ENCODE measurements at places on chromosomes 4 and X. TPM values are rescaled to one million over a fixed set of nuclear protein-coding genes. Genes with fewer than 3 reads are reported as not detected.

GRCh38 chrX:33188881-33189280 lies 22.5 kb downstream of the DMD start:
- DNase-seq = no peak

DNA sequence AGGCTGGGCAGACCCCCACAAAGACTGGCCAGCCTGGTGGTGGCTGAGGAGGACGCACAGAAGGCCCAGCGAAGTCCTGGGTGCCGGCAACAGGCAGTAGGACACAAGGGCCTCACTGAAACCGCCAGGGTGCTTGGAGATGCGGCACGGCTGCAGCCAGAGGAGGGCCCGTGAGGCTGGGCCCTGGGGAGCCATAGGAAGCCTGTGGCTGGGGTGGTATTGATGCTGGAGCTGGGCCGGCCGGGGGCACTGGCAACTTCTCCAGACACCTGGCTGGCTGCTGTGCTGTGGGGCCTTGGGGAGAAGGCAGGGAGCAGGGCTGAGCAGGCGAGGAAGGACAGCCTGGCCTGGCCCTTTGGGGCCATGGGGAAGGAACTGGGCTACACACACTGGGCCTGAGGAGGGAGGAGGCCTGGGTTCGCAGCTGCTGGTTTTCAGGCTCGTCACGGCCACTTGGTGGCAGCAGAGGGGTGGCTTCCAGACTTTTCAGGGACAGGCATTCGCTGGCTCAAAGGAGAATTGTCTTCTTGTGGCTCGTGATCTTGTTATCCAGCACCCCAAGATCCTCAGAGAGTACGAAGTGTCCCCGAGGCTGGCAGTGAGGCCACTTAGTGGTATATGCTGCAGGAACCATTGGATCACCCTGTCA lies 37.2 kb downstream of the ATP2B3 start:
- peak; percentile 47 for DNase-seq

Gene NAP1L2
- total RNA-seq = 1.6 TPM

GRCh38 chr4:15202481-15202880 lies 200.2 kb downstream of the CPEB2 start:
- DNase-seq = no peak

Gene NIPAL1
- 5.6 TPM for total RNA-seq

GRCh38 chrX:1321674-1322073 lies 14.9 kb upstream of the IL3RA start:
- no peak for DNase-seq

- no peak for DNase-seq
Observed at GRCh38 chrX:22033818-22034217, 1.7 kb downstream of the PHEX start.

- DNase-seq = no peak
Observed at GRCh38 chrX:118807151-118808017, 16.2 kb upstream of the ZCCHC12 start.

DNA sequence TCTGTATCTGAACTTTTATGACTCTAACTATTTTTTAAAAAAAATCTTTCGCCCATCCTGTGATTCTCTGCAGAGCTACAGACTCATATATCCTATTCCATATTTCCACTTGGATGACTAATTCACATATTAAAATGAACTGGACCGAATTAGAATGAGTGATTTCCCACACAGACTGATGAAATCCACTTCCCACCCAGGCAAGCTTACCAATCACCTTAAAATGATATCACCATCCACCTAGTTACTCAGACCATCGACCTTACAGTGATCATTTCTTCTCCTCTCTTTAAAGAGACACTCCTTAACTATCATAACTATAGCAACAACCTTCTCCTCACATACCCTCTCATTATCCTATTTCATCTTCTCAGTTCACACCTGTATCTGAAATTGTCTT lies 34.1 kb upstream of the GUCY1B1 start:
- DNase-seq = no peak

Gene CXCR3
- total RNA-seq = 0.97 TPM

- DNase-seq = no peak
Observed at GRCh38 chrX:17669458-17669857, 67.8 kb upstream of the SCML1 start.

GRCh38 chrX:72392816-72393800 lies 87.4 kb upstream of the CITED1 start:
- no peak for DNase-seq

GRCh38 chr4:15020502-15021286 lies 18.4 kb downstream of the CPEB2 start:
- DNase-seq = no peak

Gene HEPH
- total RNA-seq = 3.7 TPM

GRCh38 chrX:107450823-107451509 lies 1.5 kb downstream of the FRMPD3 start:
- no peak for DNase-seq

Gene CTAG1A
- not detected for total RNA-seq

- peak; percentile 98 for DNase-seq
Observed at GRCh38 chr4:140153718-140154571, at the start of gene MAML3. Gene MAML3 (minus strand): TSS chr4:140154184. CDS start chr4:140153327, 857 bp downstream.

DNA sequence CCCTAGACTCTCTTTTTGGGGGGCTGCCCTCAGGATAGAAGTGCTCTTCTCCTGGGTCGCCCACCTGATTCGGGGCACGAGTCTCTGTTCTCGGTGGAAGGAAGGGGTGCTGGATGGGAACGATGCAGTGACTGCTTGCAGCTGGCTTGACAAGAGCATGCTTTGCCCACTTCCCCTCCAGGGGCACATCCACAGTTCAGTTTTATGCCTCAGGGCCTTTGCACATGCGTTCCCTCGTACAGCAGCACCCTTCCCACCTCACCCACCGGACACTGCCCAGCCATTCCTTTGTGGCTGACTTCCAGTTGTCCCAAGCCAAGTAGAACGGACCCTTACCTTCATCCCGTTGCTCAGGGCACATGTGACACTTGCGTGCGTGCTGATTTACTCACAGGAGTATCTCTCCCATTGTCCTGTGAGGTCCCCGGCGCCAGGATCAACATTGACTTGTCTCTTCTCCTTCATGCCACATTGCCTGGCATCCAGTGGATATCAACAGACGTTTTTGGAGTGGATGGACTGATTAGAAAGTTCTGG lies 60.0 kb downstream of the C4orf50 start:
- no peak for DNase-seq

GRCh38 chr4:54767376-54767775 lies 109.6 kb downstream of the KIT start:
- no peak for DNase-seq

Gene UGT2B28
- not detected for total RNA-seq

DNA sequence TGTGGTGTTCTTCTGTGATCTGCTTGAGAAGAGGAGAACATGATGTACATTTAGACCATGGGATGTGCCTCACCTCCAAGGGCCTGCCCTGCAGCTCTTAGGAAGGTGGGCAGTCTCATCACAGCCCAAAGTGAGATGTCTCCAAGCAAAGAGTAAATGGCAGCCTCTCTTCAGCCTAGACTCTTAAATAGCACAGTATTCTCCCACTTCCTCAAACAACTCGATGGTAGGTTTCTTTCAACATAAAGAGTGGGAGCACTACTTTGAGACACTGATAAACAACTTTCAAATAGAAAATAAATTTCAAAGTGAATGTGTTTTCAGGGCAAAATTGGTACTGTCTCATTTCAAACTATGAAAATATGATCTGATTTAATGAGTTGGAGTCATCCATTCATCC lies 35.2 kb downstream of the EDNRA start:
- no peak for DNase-seq

Gene UFSP2
- 44.0 TPM for total RNA-seq

GRCh38 chr4:75736862-75737261 lies 12.5 kb downstream of the USO1 start:
- DNase-seq = no peak

- no peak for DNase-seq
Observed at GRCh38 chr4:6776920-6777635, 5.4 kb upstream of the KIAA0232 start.

DNA sequence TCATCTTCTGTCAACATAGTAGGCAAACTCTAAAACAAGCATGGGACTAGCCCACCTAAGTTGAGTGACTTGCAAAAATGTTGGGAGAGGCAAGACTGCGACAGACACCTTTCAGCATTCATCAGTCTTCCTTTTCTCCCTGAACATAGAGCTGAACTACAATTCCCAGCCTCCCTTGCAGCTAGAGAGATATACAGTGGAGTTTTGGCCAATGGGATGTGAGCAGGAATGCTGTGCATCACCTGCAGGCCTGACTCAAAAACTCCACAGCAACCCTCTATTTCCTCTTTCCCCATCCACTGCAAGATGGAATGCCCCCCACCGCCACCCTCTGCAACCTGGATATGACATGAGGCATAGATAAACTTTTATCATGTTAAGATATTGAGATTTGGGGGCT lies 66.5 kb downstream of the PDHA1 start:
- DNase-seq = no peak

GRCh38 chr4:173242466-173243250 lies 74.0 kb downstream of the GALNT7 start:
- DNase-seq = no peak

Gene JADE3
- total RNA-seq = 8.2 TPM

Gene CCDC158
- not detected for total RNA-seq

DNA sequence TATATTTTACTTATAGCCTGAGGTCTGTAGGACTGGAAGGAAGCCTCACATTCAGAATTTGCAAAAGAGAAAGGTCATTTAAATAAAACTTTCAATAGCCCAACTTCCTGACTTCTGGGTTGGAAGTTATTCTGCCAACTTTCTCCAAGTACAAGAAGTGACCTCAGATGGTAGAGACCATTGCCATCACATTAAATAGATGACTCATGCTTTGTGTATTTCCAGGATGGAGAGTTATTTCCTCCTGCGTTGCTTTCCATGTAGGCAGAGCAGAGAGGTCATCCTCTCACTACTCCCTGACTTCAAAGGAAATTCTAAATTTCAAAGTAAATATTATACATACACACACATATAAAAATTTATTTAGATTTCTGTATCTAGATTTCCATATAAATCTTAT lies 73.0 kb upstream of the NR3C2 start:
- no peak for DNase-seq

DNA sequence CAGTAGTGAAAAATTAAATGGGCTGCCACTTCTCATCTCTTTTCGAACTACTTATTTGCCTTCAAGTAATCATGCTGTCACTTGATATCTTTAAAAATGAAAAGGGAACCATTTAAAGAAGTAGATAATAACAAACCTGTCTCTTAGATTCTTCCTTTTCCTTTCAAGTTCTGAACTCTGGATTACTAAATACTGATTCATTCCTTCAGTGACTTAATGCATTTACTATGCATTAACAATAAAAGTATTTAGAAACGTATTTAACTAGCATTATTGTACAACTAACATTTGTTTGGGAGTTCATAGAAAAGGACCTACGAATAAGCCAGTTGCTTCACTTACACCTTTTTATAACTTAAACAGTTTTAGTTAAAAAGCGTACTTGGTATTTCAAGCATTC lies 61.1 kb upstream of the RAB33B start:
- no peak for DNase-seq

Gene ATP8A1
- total RNA-seq = 259 TPM
